ENCODE measurements at places on chromosomes 6 and 20. TPM values are rescaled to one million over a fixed set of nuclear protein-coding genes. Genes with fewer than 3 reads are reported as not detected.

Gene NHLRC1
- 1.6 TPM for total RNA-seq

Gene GID8
- 43.4 TPM for total RNA-seq

Gene PHF20
- 41.5 TPM for total RNA-seq

Gene UNC5CL
- 0.14 TPM for total RNA-seq

Gene SGK1
- 111 TPM for total RNA-seq

Gene FANCE
- total RNA-seq: 18.0 TPM

Gene SYTL3
- total RNA-seq: 0.70 TPM

Gene NR2E1
- total RNA-seq: not detected

Gene SMOC2
- total RNA-seq: not detected

Gene CD109
- total RNA-seq: 25.2 TPM

Gene BPIFA1
- not detected for total RNA-seq

Gene ECT2L
- not detected for total RNA-seq

Gene VSX1
- not detected for total RNA-seq

Gene FRS3
- total RNA-seq: 1.2 TPM

Gene MAS1
- total RNA-seq: not detected

Gene SMLR1
- not detected for total RNA-seq

Gene BCAS1
- total RNA-seq: not detected

Gene VEGFA
- 5.8 TPM for total RNA-seq

Gene CNR1
- 1.3 TPM for total RNA-seq

Gene MDFI
- 37.8 TPM for total RNA-seq

Gene NRSN2
- 40.2 TPM for total RNA-seq

Gene MTFR2
- total RNA-seq: 3.4 TPM

Gene SPDEF
- total RNA-seq: not detected

Gene CCN6
- total RNA-seq: not detected

Gene KHDC1
- 0.09 TPM for total RNA-seq

Gene SS18L1
- total RNA-seq: 16.5 TPM

Gene RBBP8NL
- not detected for total RNA-seq

Gene SLC13A3
- 0.05 TPM for total RNA-seq

Gene PAK5
- not detected for total RNA-seq

Gene SLC17A1
- total RNA-seq: not detected

Gene KCNK15
- total RNA-seq: 0.17 TPM

Gene TCF19
- 39.1 TPM for total RNA-seq

Gene RWDD2A
- 4.4 TPM for total RNA-seq

Gene RUNX2
- total RNA-seq: 0.05 TPM

Gene ARG1
- total RNA-seq: not detected

Gene PPP1R18
- 41.7 TPM for total RNA-seq

Gene BEND3
- total RNA-seq: 3.5 TPM

Gene BRPF3
- 11.6 TPM for total RNA-seq

Gene ESR1
- total RNA-seq: not detected

Gene F13A1
- not detected for total RNA-seq

Gene CPNE1
- total RNA-seq: 159 TPM

Gene TFAP2D
- not detected for total RNA-seq

Gene CGAS
- 8.7 TPM for total RNA-seq

Gene IMPG1
- not detected for total RNA-seq

Gene PCK1
- not detected for total RNA-seq

Gene ADGRB3
- total RNA-seq: not detected

Gene KCNB1
- total RNA-seq: under 0.01 TPM

Gene MYLK2
- total RNA-seq: 8.5 TPM

Gene LY6G6C
- total RNA-seq: not detected

Gene FOXQ1
- total RNA-seq: not detected

Gene RNF5
- total RNA-seq: 53.1 TPM

Gene TMEM14B
- 47.7 TPM for total RNA-seq

Gene STMND1
- total RNA-seq: not detected

Gene SAMD10
- total RNA-seq: 4.3 TPM

Data from dermis blood vessel endothelial cell (primary cell).